Skin of body (tissue), 3 donors: ENCODE measurements at places on chromosomes 2 and 18.
A peak's percentile ranks its signal among the peaks of the same experiment; 100 is the strongest.

DNA sequence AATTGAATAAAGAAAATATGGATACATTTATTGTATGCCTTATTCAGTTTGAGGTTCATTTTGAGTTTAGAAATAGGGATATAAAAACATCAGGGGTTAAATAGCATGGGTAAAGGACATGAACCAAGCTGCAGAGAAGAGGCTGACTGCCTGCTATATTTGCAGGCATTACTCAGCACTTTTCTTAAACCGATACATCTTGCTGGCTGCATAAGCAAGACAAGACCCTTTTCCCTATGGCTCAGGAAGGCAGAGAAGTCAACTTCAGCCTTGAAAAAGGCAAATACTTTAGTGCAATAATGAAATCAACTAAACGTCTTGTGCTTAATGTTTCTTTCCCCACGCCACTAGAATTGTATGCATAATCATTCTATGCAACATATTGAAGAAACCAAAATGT is 36.4 kb downstream of the SCN1A start:
- no peak for DNase-seq

GRCh38 chr2:3627500-3628100 is 30.4 kb upstream of the ALLC start:
- no peak for DNase-seq

DNA sequence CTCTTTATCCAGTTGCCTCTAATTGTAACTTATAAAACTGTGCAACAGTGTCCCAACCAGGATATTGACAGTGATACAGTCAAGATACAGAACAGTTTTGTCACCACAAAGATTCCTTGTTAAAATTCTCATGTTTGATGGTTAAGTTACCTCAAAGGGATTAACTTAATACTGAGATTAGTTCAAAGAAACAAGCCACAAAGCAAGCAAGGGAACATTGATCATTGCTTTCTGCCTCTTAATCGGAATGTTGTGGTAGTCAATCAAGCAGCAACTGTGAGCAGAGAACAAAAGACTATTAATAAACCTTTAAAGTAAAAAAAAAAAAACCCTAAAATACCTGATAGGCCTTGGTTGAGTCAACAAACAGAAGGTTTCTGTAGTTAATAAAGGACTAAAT is 352.3 kb downstream of the PARD3B start:
- no peak for DNase-seq

GRCh38 chr2:68784188-68784587 is 49.6 kb downstream of the ARHGAP25 start:
- DNase-seq: no peak

- peak; percentile 48 for DNase-seq
These were observed 440.1 kb downstream of the MTX2 start for GRCh38 chr2:176709149-176709951.

DNA sequence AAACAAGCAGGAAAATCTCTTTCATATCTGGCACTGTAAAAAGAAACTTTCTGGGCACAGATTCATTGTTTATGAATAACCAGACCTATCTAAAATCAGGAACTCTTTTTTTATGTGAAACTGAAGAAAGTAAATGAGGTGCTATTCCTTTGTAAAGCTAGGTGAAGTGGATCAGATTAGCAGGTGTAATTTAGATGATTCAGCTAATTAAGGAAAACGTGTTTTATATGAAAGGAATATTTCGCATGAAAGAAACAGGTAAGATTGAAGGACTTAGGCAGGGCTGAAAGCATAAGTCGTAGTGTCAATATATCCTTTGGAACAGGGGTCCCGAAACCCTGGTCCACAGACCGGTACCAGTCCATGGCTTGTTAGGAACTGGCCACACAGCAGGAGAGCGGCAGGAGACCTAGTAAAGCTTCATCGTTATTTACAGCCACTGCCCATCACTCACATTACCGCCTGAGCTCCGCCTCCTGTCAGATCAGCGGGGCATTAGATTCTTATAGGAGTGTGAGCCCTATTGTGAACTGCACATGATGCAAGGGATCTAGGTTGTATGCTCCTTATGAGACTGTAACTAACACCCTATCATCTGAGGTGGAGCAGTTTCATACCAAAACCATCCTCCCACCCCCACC is 20.3 kb upstream of the XIRP2 start:
- DNase-seq: no peak

DNA sequence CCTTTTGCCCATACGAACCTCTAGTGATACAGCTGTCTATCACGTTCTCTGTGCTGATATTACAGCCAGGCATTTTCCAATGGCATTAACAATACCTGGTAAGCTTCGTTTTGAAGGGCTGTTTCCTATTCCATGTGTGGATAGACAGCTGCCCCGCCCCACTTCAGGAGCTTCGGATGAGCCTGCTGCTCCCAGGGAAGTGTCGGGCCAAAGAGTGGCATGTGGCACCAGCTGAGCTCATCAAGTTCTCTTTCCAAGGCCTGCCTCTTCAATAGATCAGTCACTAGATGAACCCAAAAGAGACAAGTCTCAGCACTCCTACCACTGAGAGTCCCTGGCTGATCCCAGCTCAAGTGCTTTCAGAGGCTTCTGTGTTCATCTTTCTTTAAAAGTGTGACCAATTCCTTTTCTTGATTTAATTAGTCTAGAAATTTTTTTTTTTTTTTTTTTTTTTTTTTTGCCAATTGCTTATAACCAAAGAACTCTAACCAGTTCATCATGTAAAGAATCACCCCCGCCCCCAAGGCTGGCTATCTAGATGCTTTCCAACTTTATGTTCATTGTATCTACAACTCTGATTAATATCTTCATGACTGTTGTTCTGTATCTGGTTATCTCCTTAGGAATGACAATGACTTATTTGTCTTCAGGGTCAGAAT is 46.6 kb downstream of the HDAC4 start:
- no peak for DNase-seq

DNA sequence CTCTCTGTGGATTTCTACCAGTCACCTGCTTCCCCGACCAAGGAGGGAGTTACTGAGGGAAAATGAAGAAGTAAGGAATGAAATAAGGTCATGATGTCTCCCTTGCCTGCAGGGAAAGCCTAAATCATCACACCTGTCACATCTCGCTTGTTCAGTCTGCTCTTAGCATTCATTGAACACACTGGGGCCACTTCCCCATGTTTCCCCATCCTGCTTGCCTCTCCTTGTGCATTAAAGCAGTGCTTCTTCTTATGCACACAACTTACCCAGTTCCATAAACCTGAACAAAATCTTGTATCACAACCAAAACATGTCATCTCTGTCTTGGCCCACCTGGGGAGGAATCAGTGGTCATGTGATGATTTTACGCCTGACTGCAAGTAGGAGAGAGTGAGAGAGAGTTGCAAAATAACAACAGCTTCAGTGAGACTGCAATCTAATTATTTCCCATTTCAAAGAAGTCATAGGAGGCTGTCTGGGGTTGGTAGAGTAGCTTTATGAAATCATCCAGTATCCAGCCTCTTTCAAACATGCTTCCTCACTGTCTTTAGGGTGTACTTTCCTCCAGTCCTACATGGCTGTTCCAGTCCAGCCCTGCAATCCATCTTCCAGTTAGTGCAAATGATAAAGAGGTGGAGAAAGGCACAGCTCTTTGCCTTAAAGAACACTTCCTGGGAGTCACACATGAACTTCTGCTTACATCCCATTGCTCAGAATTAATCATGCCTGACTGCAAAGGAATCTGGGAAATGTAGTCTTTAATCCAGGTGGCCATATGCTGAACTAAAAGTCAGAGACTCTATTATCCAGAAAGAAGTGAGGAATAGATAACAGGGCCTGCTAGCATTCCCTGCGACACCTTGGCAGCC is 220.1 kb downstream of the HAUS1 start:
- no peak for DNase-seq

- no peak for DNase-seq
These were observed 326.5 kb upstream of the THUMPD2 start for GRCh38 chr2:40105593-40105992.

GRCh38 chr18:10440884-10441283 is 13.6 kb upstream of the APCDD1 start:
- DNase-seq: no peak

DNA sequence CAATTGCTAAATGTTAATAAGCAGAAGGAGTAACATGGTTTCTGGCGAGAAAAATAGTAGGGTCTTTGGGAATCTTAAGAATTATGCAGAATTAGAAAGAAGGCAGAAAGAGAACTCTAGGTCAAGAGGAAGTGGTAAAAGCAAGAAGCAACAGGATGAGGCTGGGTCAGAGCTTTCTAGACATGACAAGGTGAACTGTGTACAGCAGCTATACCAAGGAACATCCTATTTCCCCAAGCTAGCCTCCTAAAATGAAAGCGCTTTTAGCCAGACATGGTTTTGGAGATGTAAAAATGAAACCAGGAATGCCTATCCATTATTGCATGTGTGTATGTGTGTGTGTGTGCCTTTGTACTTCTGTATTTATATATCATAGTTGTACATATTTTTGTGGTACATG is 42.3 kb upstream of the STAT1 start:
- DNase-seq: no peak

DNA sequence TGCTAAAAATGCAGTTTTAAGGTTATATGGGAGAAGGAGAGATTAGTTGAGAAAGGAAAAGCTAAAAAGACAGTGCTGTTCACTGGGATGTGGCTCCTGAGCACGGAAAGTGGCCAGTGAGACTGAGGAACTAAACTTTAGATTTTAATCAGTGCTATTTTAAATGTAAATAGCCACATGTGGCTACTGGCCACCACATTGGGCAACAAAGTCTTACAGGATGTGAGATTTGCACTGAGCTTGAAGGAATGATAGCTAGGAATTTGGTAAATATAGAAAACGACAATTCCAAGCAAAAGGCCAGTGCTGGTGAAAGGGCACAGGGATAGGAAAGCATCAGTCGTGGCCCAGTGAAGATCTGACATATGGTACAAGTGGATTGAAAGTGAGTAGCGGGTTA is 14.1 kb upstream of the SP5 start:
- no peak for DNase-seq

GRCh38 chr2:189328848-189329245 is 112.4 kb upstream of the WDR75 start:
- peak; percentile 42 for DNase-seq

- no peak for DNase-seq
These were observed 13.3 kb downstream of the PRKCE start for GRCh38 chr2:45664635-45665261.

GRCh38 chr2:55416786-55417568 is 2.7 kb downstream of the CCDC88A start:
- DNase-seq: no peak

DNA sequence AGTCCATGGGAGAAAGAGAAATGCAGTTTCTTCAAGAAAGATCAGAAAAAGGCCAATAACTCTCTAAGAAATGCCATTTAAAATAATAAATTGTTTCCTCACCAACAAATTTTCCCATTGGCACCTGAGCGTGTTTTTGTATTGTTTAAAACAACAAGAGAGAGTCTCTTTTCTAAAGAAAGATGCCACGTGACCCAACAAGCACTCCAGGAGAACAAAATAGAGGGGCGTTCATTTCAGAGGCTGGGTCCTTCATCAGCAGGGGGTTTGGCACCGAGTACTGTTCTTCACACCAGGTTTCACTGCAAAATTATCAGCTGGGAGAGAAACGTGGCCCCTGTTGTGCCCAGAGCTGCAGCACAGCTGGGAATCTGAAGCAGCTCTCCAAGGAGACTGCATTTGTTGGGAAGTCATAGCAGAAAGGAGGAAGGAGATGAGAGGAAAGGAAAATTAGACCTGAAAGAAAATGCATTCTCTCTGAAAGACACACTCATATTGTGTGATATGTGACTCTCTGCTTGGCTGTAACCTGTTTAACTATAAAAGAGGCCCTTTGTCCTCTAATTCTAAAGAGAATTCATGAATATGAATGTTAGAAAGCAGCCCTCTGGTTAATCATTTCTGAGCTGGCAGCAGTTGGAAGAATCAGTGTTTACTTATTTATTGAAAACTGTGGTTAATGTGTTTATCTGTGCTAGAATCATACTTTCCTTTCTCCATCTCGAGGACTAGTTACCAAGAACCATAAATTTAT is 205.3 kb upstream of the CDH20 start:
- no peak for DNase-seq

GRCh38 chr18:64799376-64799775 is 650.5 kb upstream of the LINC00305 start:
- DNase-seq: no peak

- no peak for DNase-seq
These were observed 25.2 kb upstream of the RGPD4 start for GRCh38 chr2:107801498-107801897.

DNA sequence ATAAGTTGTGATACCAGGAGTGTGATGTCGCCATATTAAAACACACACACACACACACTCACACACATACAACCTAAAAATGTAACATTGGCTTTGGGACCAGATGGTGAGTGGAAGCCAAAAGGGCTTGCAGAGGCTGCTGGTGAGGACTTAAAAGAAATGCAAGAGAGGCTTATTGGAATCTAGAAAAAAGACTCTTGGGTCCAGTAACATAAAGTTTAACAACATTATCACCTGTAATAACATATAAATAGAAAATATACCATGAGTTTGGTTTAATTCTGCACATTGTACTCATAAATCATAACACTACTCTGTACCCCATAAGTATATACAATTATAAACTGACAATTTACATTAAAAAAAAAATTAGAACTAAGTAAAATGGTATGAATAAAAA is 74.4 kb upstream of the MYCN start:
- DNase-seq: no peak

DNA sequence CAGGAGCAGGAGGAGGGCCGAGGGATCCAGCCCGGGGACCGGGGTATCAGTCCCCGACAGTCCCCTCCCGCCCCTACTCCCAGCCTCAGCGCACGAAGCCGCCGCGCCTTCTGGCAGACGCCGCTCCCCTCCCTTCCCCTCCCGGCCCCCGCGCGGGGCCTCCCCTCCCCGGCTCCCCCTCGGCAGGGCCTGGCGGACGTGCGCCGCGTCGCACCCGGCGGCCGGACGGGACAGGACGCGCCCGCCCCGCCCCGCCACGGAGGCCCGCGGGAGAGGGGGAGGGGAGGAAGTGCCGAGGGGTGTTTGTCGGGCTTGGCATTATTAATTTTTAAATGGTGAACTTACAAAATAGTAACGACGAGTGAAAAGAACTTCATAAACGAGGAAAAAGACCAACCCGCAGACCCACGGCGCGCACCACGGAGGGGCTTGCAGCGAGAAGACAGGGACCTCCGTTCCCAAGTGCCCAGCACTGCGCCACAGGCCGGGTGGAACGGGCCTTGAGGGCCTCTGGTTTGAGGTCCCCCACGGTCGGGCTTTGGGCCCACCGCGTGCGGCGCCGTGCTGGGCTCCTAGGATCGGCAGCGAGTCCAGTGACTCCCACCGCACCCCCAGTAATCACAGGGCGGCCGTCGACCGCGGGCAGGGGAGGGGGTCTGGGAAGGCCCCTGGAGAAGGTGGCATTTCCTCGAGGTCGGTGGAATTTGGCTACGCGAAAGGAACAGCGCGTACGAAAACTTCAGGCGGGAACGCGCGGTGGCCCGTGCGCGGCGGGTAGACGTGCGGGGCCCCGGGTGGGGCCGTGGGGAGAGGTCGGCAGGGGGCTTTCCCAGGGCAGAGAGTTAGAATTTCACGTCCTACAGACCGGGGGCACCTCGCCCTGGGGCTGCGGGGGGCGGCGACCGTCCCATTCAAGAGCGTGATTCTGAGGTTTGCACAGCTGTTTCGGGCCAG is 954 bp upstream of the CTDSP1 start:
- peak; percentile 65 for DNase-seq

GRCh38 chr2:138572318-138572717 is 70.7 kb downstream of the SPOPL start:
- DNase-seq: no peak

- peak; percentile 60 for DNase-seq
These were observed 808.2 kb downstream of the SUCLG1 start for GRCh38 chr2:83650898-83651297.
